ENCODE measurements at places on chromosomes 5 and 9.

- DNase-seq = no peak
Observed at GRCh38 chr5:67372887-67373286, 176.3 kb upstream of the CD180 start.

GRCh38 chr5:8766448-8766847 is 779.4 kb downstream of the SEMA5A start:
- DNase-seq = no peak

DNA sequence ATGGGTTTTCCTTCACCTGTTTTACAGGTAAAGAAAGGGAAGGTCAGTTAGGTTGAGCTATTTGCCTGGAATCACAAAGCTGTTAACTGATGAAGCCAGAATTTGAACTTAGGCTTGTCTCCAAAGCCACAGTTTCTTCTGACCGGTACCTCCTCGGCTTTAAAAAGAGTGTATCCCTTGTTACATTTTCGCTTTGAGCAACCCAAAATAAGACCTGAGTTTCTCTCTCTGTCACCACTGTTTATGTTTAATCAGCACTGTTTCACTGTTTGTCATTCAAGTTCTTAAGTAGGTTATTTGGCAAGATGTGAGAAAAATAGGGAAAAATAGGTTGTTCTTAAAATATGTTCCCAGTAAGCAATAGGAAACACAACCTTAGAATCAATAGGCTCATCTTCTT is 84.6 kb downstream of the VCAN start:
- DNase-seq = no peak

GRCh38 chr9:16191191-16191590 is 638.3 kb downstream of the CCDC171 start:
- no peak for DNase-seq

- no peak for DNase-seq
Observed at GRCh38 chr5:68242743-68243142, 27.2 kb downstream of the PIK3R1 start.

DNA sequence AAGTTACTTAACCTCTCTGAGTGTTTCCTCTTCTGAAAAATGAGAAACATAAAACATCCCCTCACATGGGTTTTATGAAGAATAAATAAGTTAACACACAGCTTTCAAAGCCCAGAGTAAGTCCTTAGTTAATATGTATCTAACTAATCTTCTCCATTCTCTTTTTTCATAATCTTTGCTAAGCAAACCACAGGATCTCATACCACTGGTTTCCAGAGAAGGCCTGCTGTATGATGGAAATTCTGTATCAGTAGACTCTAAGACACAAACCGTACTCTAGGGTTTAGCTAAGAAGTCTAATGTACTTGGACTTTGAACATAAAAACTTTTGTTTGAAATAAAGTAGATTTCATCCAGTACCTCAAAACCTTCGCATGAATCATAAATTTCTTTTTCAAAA is 307.9 kb downstream of the SPOCK1 start:
- no peak for DNase-seq

- DNase-seq = no peak
Observed at GRCh38 chr9:109118808-109119438, 824 bp downstream of the TMEM245 start.

GRCh38 chr9:36007316-36007708 is 29.4 kb upstream of the RECK start:
- no peak for DNase-seq

- peak; percentile 20 for DNase-seq
Observed at GRCh38 chr9:97518909-97519307, 17.4 kb downstream of the TMOD1 start.

- no peak for DNase-seq
Observed at GRCh38 chr5:72232838-72233237, 87.2 kb downstream of the MRPS27 start.

- no peak for DNase-seq
Observed at GRCh38 chr5:90563108-90563507, 4.5 kb downstream of the ADGRV1 start.

- DNase-seq = no peak
Observed at GRCh38 chr5:142578161-142578830, 107.6 kb downstream of the FGF1 start.

DNA sequence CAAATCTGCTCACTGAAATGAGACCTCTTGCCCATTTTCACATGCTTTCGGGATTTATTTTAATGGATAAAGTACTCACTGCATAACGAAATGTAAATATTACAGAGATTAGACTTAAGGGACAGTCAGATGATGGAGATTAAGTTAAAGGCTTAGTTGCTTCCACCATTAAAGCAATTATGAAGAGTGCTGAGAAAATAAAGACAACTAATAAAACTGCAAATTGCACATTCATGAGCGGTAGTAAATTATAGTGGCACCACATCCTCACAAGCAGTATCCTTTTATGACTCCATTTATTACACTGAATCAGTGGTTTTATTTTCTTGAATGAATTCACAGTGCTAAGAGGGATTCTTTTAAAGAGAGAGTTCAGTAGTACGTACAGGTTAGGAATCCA is 76.2 kb upstream of the TMED7 start:
- no peak for DNase-seq

GRCh38 chr9:16241231-16241630 is 629.2 kb downstream of the BNC2 start:
- DNase-seq = no peak

DNA sequence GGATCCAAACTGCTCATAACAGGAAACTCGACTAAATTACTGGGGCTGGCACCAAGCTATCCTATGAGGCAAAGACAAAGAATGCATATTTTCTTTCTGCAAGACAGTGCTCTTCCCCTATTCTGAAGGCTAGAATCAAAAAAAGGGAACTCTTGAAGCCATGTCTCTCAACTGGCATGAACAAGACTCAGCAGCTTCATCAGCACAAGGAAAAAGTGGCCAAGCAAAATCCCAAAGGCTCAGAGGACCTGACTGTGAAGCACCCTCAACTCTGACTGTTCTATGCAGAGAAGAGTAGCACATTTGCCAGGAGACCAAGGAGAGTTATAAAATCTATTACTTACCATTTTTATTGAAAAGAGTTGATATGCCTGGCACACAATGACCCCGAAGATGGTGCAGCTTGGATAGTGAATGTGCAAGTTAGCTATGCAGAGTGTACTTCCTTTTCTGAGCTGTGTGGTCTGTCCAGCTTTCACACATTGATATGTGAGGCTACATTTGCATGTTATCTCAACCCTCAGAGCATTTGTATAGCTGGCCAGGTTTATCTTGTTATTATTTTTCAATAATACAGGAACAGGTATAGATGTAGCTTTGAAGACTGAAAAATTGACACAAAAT is 51.0 kb upstream of the FYB1 start:
- no peak for DNase-seq

GRCh38 chr5:104859437-104859836 is 1296.8 kb upstream of the NUDT12 start:
- DNase-seq = no peak

DNA sequence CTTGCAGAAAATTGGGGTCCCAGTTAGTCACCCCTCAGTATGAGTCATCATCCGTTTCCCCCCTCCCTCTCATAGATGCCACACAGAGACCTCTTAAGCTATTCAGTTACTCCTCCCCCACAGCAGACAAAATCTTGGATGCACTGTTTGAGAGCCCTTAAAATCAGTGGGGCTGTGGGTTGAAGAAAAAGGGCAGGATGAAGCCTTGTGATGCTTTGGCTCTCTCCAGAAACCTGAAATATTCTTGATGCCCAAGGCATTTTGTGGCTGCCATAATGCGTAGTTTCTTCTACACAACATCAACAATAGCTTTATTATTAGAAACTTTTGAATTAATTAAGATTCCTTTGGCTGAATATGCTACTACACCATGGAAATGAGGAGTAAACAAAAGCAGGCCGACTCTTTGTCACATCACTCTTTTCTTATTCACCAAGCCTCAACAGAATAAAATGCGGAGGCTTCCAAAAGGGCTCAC is 133.8 kb downstream of the MRPS30 start:
- DNase-seq = no peak

DNA sequence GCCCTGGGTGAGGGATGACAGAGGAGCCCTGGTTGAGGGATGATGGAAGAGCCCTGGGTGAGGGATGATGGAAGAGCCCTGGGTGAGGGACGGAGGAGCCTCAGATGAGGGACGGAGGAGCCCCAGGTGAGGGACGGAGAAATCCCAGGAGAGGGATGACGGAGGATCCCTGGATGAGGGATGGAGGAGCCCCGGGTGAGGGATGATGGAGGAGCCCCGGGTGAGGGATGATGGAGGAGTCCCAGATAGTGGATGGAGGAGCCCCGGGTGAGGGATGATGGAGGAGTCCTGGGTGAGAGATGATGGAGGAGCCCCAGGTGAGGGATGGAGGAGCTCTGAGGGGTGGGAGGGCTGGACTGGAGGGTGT is 10.9 kb downstream of the PHF2 start:
- no peak for DNase-seq

DNA sequence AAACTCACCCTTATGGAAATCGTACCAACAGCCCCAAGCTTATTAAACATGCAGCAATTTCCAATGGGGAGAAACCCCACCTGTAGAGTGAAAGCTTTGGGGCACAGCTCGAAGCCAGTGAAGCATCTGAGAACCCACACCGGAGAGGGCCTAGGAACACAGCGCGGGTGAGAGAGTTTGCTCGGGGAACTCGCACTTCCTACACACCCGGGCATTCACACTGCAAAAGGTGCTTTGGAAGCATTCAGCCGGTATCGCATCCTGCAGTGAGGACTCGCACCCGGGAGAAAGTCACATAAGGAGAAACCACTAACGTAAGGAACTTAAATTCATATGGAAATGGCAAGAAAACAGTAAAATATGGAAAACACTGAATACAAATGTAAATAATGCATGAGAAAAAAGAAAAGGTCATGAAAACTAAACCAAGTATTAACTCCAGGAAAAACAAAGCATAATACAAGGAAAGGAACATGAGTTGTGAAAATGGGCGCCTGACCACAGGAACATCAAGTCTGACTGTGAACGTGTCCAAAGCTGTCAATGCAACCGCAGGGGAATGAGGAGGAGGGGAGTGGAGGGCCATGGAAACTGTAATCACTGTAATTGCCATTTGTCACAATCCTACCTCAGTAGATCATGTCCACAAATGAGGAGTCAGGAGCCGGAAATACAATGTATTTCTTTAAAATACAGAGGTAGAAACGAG is 28.7 kb downstream of the CAMSAP1 start:
- DNase-seq = no peak

- DNase-seq = no peak
Observed at GRCh38 chr9:127223810-127224177, 40.8 kb upstream of the GARNL3 start.

DNA sequence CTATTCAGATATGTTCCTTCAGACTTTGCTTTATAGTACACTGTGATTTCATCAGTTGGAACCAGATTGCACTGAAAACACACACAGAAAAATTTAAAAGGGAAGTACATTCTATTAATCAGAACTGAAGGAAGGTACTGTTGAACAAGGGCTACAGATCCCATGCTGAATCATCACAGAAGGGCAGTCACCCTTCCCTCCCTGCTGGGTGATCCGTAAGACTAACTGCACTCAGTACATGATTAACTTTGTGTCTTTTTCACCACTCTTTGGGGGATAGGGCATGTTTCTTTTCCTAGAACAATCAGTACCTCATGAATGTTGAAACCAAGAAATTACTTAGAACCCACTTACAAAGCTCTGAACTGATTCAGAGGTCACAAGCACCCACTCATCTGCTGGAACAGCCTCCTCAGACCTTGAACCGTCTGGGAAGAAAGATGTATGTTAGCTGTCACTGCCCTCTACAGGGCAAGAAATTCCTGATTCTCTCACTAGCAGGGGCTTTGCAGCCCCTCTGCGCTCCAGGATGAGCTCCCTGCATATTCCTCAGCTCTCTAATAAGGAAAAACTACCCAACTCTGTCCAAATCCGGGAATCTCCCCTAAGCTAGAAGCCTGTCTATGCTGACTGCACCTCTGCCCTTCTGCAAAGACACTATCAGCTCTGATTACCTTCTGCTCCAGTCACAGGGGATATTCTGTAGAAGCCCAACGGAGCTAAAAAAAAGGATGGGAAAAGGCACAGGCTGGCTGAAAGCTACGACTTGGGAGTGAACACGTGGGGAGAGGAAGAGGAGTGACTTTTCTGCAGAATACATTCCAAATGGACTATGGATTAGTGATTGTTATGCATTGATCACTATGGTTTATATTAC is 51.0 kb downstream of the IARS1 start:
- DNase-seq = no peak

- no peak for DNase-seq
Observed at GRCh38 chr5:32942225-32942989, 231.3 kb downstream of the NPR3 start.

GRCh38 chr9:114228016-114228808 is 72.9 kb downstream of the COL27A1 start:
- DNase-seq = no peak

DNA sequence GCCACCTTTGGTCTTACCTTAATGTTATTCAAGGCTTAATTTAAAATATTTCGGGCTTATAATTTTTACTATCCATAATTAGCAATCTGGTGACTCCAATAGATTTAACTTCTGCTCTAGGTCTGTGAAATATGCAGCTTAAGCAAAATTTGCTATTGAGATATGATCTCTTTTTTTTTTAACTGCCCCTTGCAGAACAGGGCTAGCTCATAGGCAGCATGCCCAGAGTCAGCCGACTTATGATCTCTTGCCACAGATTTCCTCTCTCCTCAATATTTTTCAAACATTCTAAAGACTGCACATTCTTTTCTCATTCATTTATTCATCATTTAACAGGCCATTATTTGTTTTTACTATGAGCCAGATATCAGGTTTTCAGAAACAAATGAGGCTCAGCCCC is 4.5 kb downstream of the TTC23L start:
- DNase-seq = no peak

Data from fibroblast of skin of left quadriceps (primary cell).